AG20443 (cell line): ENCODE measurements at places on chromosomes 13 and 19.

GRCh38 chr19:4722671-4723594 is 709 bp downstream of the DPP9 start:
- peak; percentile 61 for DNase-seq

DNA sequence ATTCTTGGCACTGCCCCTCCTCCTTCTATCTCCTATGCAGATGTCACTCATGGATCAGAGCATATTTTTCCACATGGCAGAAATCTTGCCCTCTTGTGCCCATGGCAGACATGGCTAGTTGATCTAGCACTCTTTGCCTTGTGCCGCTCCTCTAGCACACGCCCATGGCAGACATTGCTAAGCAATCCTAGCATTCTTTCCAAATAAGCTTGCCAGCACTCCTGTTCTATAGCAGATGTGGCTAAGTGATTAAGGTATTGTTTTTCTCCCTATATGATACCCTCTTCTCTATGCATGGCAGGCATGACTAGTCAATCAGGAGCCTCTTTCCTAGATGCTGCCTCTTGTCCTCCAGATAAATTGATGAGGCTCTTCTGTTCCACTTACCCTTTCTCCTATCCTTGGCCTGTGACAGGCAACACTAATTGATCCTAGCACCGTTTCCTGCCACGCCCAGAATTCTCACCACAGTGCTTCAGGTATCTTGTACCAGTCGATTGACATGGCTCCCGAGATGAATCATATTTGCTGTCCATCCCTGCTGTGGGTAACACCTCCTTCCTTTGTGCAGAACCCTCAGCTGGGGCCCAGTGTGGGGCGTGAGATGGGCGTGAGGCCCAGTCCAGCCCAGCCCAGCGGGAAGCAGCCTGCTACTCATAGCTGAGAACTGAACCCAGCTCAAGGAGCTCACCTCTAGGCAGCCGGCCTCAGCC is 26.9 kb downstream of the TMED1 start:
- peak; percentile 34 for DNase-seq

GRCh38 chr13:100484702-100485101 is 103.9 kb downstream of the GGACT start:
- DNase-seq: no peak

- peak; percentile 38 for DNase-seq
Observed at GRCh38 chr13:47085346-47085745, 188.5 kb upstream of the HTR2A start.

DNA sequence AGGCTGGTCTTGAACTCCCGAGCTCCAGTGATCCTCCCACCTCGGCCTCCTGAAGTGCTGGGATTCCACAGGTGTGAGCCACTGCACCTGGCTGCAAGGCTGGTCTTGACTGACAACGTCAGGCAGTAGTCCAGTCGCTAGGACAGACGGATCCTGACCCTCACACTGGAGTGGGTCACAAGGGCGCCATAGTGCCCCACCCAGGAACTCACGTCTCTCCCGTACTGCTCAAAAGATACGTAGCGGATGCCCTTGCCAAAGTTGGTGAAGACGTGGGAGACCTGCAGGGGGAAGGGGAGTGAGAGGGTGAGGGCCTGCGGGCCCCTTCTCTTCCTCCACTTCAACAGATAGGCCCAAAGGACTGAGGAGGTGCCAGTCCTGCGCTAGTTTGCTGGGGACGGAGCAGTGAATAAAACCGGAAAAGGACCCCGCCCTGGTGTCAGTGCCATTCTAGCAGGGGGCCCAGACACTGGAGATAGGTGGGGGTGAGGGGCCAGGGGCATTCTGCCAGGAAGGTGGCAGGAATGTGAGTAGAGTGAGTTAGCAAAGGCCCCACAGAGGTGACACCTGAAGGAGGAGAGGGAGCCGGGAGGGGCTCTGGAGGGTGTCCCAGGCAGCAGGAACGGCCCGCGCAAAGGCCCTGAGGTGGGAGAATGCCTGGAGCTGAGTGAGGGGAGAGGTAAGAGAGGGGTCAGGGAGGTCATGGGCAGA is 11.9 kb downstream of the MRPS12 start:
- DNase-seq: no peak

DNA sequence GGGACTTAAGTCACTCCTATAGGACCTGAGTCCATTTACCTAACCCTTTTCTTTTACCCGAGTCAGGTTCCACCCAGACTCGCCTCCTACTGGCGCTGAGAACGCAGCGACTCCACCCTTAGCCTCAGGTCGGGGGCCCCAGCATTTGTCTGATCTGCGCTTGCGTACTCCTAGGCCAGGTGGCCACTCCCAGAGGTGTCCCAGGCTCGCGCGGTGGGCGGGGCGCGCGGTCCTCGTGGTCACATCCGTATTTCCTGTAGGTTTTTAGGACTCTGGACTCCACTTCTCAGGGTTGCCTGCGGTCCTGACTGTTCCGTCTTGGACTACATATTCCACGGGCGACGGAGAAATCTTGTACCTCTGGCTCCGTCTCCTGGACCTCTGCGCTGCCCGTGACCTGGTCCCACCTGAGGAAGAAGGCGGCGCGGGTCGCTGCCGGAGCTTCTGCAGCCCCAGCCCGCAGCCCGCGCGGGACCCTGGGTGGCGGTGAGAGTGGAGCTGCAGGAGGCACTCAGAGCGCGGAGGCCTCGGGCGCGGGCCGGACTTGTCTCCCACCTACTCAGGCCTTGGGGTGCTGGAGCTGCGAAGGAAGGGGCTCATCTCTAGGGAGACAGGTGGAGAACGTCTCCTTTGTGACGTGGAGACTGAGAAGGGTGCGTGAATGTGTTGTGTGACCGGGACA is 11.0 kb upstream of the ZNF573 start:
- DNase-seq: no peak

DNA sequence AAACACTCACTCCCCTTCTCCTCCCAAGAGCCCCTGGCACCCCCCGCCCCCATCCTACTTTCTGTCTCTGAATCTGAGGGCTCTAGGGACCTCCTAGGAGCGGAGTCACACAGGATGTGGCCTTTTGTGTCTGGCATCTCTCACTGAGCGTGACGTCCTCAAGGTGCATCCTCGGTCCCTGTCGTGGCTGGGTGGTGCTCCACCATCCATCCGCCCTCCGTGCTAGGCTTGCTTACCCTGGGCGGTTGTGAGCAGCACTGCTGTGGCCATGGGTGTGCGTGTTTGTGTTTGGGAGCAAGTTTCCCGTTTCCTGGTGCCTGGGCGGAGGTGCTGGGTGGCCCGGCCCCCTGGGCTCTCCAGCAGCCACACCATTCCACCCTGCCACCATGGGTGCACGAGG is 12.2 kb downstream of the PLEKHJ1 start:
- DNase-seq: no peak

GRCh38 chr19:39017026-39017425 is 15.3 kb downstream of the FBXO27 start:
- no peak for DNase-seq

GRCh38 chr13:97583907-97584497 is 150.0 kb downstream of the RAP2A start:
- no peak for DNase-seq

DNA sequence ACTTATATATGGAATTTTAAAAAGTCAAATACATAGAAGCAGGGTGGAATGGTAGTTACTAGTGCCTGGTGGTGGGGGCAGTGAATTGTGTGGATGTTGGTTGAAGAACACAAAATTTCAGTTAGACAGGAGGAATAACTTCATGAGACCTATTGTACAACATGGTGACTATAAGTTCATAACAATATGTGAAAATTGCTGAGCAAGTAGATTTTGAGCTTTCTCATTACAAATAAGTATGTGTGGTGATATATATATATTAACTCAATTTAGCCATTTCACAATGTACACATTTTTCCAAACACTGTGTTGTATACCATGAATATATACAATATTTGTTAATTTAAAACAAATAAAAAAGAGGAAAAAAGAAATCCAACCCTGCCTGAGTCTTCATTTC is 641.1 kb downstream of the DIAPH3 start:
- DNase-seq: no peak

DNA sequence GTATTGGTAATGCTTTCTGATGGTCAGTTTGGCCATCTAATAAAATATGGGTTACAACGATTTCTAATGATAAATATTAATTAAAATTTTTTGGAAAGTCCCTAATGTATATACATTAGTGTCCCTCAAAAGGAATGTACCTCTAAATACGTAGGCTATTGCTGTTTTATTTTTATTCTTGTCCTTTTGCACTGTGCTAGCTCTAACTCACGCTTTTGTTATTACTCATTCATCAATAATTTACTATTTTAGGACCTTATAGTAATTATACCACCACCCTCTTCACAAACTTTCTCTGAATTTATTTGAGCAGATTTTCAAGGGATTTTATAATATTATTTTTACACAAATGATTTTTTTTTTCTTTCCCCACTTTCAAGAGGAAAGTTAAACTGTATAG is 795.9 kb upstream of the PCDH9 start:
- no peak for DNase-seq

- no peak for DNase-seq
Observed at GRCh38 chr13:75946536-75947284, 310.6 kb downstream of the LMO7 start.

- no peak for DNase-seq
Observed at GRCh38 chr13:30465343-30465592, 468 bp downstream of the HMGB1 start.

- DNase-seq: no peak
Observed at GRCh38 chr13:61286148-61286745, 129.4 kb downstream of the PCDH20 start.

DNA sequence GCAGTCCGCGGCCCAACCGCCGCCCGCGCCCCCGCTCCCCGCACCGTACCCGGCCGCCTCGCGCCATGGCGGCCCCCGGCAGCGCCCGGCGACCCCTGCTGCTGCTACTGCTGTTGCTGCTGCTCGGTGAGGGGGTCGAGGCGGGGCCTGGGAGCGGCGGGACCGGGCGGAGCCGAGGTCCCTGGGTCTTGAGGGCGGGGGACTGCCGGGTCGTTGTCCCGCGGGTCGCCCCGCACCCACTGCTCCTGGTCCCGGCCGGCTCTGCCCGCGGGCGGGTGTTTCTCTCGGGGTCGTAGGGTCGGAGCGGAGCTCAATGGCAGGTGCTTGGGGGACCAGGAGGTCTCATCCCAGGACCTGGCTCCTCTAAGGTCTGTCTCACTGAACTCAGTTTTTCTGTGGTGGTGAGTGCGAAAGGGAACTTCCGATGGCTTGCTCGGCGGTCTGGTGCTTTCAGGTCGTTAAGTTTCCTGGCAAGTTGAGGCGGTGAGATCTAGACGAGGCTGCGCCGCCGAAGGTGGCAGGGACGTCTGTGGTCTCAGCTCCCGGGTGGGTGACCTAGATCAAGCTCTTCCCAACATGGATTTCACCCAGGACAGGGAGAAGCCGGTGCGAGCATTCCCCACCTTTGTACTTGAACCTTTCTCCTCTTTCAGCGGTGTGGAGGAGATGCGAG is 467 bp downstream of the LAMP1 start:
- DNase-seq: peak; percentile 31

DNA sequence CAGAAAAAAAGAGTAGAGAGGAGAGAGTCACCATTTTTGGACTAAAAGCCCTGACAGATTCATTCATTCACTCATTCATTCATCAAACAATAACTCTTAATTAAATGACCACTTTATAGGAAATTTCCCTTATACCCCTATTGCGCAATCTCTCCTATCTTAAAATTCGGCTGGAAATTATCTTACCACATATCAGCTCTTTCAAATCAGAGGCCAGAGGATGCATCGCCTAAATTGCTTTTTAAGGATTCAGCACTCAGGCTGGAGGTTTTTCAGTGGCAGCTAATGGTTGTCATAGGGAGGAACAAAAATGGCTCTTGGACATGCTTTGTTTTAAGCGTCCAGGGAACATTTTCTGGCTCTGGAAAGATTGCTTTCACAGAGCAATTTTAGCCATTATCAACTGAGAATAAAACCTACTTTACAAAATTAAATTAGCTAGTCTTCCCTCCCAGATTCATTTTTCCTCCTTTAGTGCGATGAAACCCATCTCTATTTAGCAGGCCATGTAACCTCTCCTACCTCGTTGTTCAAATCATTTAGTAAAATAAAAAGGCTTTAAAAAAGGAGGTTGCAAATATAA is 115.2 kb downstream of the OLFM4 start:
- no peak for DNase-seq

DNA sequence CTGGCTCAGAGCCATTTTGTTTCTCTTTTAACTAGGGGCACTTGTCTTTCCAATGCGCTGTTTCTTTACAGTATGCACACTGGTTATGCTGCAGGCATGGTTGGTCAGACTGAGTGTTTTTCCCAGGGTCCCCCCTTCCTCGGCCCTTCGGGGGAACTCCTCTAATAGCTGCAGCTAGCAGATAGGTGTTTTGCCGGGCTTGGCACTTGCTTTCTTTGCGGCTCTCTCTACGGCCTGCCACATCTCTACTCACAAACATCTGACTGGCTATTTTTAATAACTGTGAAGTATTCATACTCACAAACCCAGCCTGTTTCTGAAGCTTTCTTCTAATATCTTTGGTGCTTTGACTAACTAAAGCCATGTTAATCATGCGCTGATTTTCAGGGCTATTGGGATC is 89.4 kb downstream of the SLC25A15 start:
- DNase-seq: no peak

DNA sequence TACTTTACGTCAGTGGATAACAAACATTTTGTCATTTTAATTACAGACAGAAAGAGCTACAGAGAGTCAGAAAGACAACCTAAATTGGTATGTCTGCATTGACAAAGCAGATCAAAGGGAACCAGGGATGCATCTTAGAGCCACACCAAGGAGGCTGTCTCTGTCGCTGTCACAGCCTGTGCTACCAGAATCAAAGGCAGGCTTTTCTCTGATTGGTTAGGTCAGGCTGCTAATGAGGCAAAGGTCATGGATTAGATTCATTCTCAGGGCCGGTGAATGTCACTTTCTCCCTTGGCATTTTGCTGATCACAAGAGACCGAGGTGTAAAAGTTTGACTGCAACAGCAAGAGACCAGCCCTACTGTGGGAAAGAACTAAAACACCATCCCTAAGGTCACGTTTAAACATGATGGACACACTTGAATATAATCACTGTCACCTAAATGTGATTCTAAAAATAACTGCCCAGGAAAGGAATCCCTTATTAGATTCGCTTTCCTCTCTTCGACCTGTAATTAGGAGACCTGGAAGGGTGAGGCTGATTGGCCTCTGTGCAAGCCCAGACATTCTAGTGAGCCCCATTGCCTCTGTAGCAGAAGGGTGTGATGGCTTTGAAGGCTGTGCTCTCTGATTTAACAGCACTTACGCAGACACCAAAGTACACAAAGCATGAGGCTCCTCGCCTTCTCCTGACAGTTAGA is 314.4 kb upstream of the NBEA start:
- no peak for DNase-seq

DNA sequence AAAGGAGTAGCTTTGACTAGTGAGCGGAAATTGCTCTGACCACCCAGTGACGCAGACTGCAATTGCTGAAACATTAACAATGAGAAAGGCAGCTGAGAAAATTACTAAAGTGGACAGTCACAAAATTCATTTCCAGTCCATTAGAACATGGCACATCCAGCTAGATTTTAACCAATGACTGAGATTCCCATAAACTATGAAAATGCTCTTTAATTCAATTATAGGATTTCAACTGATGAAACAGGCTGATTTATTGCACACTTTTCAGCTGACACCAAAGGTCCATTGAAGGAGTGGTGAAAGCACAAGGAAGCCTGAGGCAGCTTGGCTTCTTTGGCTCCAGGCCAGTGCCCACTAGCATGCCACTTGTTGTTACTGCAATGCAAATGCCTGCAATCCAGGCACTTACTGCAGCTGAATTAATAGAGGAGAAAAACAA is 933.4 kb downstream of the SLITRK6 start:
- no peak for DNase-seq

- no peak for DNase-seq
Observed at GRCh38 chr19:50449236-50449899, 16.7 kb downstream of the MYBPC2 start.
